Upper lobe of right lung (tissue), 1 donor: ENCODE measurements at places on chromosomes 7 and 10.

DNA sequence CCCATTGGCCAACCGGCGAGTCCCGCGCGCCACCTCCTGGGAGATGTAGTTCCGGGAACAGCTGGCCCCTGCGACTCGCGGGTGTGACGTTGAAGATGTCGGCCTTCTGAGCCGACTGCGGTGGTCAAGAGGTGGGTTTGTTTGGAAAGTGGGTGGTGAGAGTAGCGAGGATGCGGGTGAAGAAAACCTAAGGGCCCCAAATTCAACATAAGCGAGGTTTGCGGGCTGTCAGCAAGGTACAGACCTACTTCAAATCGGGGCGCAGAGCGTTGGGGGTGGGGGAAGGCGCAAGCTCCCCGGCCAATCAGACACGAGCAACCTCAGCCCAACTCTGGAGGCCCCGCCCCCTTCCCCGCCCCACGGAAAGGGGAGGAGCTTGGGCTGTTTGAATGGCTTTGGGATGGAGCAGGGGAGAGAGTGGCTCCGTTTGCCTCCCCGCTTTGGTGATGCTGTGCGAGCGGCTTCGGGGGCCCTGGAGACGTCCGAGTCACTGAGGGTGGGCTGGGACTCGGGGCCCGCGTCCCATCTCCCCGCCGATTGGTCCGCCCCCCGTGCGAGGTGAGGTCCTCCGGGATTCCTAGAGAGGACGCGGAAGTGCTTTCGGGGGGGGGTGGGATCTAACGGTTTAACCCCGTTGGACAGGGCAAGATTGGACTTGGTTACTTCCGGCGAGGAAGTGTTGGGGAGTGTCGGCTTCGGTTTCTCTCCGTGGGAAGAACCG lies at the start of gene ZKSCAN5:
Gene ZKSCAN5, plus strand, starts transcription at position 60 of the 721 bp plus-strand sequence. CDS start 1,383 bp downstream, outside the sequence.
- peak; percentile 99 for DNase-seq

DNA sequence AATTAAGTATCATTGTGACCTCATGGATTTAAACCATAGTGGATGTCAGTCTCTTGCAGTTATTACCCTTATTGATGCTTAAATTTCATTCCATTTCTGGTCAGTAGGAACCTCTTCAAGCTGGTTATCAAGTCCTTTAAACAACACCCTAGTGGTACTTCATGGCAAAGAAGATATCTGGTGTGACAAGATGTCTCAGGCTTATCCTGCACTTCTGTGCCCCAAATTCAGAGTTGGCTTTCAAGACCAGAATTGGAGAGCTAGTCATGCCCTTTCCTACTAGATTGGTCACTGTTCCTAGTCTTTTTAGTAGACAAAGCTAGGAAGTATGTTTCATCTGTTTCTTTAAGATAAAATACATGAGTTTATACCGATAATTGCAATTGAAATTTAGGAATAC lies 54.9 kb downstream of the KMT2E start:
- no peak for DNase-seq

DNA sequence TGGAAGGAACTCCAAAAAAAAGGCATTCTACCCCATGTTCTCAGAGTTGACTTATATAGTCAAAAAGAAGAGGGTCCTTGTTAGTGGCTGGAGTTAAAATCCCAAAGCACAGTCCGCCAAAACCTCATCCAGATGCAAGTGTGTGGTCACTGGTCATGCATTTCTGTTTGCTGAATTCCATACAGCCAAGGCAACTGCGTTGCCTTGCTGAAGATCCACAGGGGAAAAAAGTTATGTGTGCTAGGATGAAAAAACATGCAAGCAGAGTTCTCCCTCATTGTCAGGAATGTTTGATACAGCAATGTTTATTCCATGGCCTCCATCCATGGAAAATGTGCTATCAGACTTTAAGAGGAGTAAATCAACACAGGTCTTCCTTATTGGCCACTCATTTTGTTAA lies 213.1 kb downstream of the CREB5 start:
- no peak for DNase-seq

GRCh38 chr10:97034301-97034700 lies 151.5 kb downstream of the SLIT1 start:
- no peak for DNase-seq

DNA sequence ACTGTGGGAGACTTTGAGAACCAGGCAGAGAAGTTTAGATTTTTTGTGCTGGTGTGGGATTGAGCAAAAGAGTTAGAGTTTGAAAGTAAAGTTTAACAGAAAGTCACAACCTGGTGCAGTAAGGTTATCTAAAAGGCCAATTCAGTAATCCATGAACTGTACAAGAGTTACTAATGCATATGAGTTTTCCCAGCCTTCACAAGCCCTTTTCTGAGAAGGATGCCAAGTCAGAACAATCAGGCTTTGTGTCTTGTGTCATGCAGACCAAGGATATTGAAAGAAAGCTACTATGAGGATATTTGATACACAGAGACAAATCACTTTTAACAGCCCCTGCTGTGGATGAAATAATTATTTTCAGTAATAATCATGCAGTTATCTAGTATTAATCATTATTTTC lies 68.8 kb upstream of the MYO3A start:
- no peak for DNase-seq

GRCh38 chr10:32210306-32211045 lies 136.5 kb downstream of the EPC1 start:
- no peak for DNase-seq

DNA sequence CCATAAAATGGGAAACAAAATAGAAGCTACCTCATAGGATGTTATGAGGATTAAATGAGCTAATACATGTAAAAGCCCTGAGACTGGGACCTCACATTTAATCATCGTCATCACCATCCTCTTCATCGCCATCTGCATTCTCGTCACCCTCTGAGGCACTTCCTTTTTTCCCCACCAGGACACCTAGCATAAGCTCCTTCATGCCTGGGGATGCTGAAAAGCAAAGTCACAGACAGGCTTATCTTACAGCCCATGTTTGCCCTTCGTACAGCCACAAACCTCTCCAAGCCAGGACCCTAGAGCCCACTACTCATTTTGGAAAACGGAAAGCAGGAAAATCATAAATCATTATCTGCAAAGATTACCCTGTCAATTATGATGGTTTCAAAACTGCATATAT lies 249.6 kb downstream of the GPAM start:
- no peak for DNase-seq
